ENCODE measurements at places on chromosomes 6 and 20.

GRCh38 chr6:38973178-38974057 lies 75.2 kb upstream of the GLP1R start:
- DNase-seq = no peak

DNA sequence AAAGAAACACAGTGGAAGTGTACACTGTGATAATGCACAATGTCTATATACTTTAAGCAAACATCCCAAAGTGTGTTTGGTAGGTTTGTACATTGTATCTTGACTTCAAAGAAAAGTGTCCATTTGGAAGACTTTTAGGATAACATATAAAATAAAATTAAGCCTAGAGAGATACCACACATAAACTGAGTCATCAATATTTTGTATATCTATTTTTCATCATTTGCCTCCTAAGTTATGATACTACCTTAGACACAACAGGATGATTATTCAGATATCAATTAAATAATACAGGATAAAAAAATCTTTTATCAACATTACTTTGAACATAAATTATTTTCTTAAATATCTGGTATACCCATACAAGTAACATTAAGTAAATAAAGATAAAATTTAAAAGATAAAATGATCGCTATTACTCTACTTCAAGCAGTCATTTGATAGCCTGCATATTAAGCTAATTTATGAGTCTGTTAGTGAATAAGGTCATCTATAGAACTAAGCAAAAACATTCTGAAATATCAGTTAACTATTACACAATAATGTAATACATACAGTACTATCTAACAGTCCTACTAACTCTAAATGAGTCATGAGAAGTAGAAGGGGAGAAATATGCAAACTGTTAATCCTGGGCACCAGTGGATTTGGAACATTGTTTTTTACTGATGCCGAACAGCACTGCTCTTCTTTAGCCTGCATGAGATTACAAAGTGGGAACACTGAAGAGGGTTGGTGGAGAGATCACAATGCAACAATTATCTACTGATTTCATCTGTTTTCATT lies 158.4 kb upstream of the SIM1 start:
- no peak for DNase-seq

DNA sequence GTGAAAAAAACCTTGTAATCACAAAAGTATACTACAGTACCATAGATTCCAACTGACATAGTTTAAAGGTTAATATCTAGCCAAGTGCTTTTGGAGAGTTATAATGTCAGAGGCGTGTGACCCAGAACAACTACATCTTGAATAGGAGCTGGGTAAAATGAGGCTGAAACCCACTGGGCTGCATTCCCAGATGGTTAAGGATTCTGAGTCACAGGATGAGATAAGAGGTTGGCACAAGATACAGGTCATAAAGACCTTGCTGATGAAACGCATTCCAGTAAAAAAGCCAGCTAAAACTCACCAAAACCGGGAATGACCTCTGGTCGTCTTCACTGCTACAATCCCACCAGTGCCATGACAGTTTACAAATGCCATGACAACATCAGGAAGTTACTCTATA lies 22.4 kb upstream of the KIAA0408 start:
- DNase-seq = no peak

- DNase-seq = no peak
Measured at GRCh38 chr6:137264311-137265075, 45.3 kb upstream of the IFNGR1 start.

GRCh38 chr6:102815207-102815606 lies 1421.7 kb downstream of the GRIK2 start:
- no peak for DNase-seq

GRCh38 chr6:160421854-160422253 lies 73.7 kb downstream of the SLC22A3 start:
- DNase-seq = no peak

DNA sequence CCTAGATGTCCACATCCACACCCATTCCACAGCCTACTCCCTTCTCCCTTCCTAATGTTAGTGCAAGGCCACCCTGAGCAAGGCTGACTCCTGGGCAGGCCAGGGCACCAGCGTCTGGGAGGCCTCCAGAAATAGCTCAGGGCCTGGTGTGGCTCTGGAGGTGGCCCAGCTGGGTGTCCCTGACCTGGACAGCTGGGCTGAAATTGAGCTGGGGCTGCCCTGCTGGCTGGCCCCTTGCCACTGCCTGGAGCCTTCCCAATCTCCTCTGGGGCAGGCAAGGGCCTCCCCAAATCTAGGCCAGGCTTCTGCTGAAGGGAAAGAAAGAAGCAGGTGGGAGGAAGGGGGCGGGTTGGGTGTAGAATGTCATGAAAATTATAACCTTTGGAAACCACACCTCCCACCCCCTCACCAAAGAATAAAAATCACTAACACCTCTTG lies 2.1 kb downstream of the FAM110A start:
- DNase-seq = no peak

- no peak for DNase-seq
Measured at GRCh38 chr20:6579824-6580223, 187.7 kb upstream of the BMP2 start.

GRCh38 chr20:18916886-18917750 lies 103.5 kb downstream of the SCP2D1 start:
- no peak for DNase-seq

GRCh38 chr6:139534472-139535115 lies 160.1 kb upstream of the CITED2 start:
- no peak for DNase-seq

DNA sequence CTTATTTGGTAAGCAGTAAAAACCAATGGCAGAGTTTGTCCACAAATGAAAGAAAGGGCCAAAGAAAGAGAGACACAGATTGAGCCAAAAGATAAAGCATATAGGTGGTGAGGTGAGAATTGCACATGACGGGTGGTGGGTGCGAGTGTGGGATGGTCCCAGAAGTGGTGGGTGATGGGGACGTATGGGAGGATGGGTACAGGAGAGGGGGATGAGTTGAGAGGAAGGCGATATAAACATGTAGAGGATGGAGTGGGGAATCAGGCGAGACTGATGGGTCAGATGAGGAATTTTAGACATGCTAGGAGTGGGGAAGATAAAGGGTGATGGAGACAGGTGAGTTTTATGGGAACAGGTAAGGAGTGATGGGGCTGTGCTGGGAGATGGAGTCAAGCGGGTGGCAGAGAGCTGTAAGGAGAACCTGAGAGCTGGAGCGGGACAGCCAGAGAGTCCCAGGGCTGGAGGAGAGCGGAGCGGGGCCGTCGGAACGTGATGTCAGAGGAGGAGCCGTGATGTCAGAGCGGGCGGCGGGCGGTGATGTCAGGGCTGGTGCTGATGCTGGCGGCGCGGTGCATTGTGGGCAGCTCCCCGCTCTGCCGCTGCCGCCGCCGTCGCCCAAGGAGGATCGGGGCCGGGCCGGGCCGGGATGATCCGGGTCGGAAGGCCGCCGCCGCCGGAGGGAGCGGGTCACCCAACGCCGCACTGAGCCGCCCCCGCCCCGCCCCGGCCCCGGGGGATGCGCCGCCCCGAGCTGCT lies at the start of gene TTBK1:
TSS of gene TTBK1 (plus strand) at position 574 of the 756 bp plus-strand sequence. CDS start 3,180 bp downstream, outside the sequence.
- no peak for DNase-seq

DNA sequence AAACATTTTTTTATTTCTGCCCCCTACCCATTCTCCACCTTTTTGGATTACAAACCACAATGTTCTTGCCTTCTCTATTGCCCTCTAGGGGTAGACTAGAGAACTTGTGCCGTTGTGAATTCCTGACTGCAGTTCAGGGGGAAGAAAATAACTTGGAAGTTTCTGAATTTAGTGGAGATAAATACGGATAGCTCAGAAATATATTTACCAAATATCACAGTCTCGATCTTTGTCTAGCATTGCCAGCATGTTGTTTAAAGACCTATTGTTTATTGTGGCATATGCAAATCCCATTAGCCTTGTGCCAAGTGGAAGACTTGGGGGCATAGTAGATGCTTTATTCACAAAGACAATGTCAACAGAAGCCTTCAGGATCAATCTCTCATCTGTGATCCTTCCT lies 154.1 kb upstream of the MMS22L start:
- no peak for DNase-seq

DNA sequence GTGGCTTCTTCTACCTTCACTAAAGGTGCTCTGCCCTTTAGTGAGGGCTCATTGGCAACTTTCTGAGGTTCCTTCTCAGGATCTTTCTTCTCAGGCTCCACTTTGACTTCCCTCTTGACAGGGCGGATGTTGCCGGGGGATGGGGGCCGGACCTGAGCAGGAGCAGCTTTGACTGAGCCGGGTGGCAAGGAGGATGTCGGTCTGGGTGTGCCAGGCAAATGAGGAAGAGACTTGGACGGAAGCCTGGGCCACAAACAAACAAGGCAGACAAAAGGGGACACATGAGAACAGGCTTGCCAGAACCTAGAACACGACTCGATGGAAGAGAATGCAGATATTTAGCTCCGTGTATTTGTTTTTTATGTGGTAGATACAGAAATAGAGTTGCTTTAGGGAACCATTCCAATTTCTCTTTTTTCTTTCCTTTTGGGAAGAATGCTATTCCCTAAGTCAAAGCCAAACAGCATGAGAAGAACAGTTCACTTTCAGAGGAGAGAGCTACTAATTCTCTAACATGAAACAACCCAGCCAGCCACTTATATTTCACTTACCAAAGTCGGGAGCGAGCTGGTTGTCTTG lies 76.2 kb upstream of the BCLAF1 start:
- DNase-seq = no peak

GRCh38 chr6:154848580-154848979 lies 115.4 kb downstream of the SCAF8 start:
- no peak for DNase-seq

DNA sequence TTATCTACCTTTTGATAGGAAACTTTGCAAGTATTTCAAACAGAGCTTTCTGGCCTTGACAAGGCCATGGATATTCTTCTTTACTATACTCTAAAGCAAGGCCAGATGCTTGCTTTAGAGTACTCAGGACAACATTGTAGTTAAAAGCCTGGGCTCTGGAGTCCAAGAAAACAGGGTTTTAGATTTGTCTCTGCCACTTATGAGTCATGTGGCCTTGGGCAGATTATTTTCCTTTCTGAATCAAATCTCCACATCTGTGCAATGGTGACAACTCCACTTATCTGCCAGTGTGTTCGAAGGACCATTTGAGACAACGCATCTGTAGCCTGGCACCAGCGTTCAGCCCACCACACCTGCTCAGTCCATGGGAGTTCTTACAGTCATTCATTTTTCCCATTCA lies 265.9 kb upstream of the RIN2 start:
- DNase-seq = no peak

DNA sequence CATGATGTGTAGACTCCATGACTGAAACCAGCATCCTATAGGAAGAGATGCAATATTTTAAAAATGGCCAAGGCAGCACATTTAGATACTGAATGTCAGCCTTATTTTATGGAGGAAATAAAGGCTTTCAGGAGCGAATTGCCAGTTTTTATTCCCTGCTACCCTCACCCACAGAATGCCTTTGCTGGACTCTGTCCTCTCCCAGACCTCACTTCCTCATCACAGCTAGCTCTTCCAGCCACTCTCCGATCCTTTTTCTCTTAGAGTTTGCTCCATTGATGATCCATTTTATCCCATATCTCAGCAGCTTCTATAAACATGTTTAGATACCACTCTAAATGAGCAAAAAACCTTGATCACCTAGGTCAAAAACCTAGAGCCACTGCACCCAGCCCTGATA lies 137.7 kb downstream of the LRRC1 start:
- no peak for DNase-seq

DNA sequence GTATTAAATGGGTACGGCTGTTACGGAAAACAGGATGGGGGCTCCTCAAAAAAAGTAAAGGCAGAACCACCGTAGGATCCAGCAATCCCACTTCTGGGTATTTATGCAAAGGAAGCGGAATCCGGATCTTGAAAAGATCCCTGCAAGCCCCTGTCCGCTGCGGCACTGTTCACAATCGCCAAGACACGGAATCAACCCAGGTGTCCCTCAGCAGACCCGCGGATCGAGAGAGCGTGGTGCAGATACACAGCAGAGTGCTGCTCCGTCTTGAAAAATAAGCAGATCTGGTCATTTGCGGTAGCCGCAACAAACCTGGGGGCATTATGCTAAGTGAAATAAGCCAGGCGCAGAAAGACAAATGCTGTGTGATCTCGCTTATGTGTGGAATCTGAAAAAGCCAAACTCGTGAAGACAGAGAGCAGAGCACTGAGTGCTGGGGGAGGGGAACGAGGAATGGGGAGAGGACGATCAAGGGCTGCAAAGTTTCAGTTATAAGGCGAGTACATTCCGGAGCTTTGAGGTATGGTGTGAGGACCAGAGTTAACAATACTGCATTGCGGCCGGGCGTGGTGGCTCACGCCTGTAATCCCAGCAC lies 41.3 kb downstream of the NTSR1 start:
- DNase-seq = no peak

DNA sequence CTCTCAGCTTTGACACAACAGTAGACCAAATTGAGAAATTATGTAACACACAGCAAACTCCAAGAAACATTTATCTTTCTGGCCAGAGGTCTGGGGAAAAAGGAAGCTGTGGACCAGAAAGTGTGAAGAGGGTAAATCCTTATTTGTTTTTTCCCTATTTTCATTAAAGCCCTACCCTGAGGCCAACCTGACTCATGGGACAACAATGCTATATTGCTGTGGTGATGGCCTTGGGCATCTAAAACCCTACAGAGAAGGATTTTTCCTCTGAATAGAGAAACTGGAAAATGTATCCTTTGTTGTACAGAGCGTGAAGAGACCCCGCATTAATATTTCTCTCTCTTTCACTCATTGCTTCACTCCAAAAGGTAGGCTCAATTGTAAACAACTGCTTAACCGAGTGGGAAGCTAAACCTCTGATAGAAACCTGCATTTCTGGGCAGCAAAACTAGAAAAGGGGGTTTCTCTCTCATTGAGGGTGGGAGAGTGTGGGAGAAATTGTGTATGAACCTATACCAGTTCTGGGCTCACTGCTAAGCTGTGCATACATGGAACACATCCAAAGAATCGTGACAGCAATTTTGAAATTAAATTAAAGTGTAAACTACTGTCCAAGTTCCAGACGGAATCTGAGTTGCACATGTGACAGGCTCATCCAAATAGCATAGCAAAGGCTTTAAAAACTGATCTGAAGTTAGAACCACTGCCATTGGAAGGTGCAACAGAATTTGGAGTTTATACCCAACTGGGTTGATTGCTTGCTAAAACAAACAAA lies 175.5 kb downstream of the CLVS2 start:
- no peak for DNase-seq

- DNase-seq = no peak
Measured at GRCh38 chr20:18645851-18646250, 58.0 kb downstream of the DTD1 start.

- no peak for DNase-seq
Measured at GRCh38 chr6:149439626-149440025, 39.6 kb downstream of the SUMO4 start.

GRCh38 chr6:34149831-34150400 lies 4.0 kb upstream of the GRM4 start:
- DNase-seq = no peak

Data from activated CD4-positive, alpha-beta T cell treated with anti-CD3 and anti-CD28 coated beads, Interleukin-2, amount 50 U/mL, for 24 hours (primary cell).